Islet precursor cell (in vitro differentiated cells): ENCODE measurements at places on chromosomes 2 and 18.

- DNase-seq, result no peak
Measured at GRCh38 chr2:240780023-240780700, 39.9 kb downstream of the KIF1A start.

- no peak for DNase-seq
Measured at GRCh38 chr2:231138699-231139098, 13.9 kb upstream of the HTR2B start.

DNA sequence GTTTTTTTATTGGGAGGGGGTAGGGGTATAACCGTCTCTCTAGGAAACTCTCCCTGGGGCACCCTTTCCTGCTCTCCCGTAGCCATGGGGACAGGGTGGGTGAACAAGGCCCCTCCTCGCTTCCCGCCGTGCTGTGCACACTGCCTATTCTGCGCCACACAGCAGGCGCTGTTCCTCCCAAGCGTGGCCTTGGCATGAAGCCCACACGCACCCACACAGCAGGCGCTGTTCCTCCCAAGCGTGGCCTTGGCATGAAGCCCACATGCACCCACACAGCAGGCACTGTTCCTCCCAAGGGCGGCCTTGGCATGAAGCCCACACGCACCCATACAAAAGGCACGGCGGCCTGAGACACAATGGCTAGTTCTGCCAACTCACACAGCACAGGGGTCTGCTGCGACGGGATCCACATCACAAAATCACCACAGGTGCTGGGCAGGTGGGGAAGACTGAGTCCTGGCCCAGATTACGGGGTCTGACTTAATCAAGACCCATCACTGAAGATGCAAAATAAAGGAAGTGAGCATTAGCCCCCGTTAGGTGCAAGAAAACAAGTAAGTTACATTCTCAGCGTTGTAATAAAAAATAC, 46.6 kb upstream of the TPO start:
- DNase-seq, result no peak

DNA sequence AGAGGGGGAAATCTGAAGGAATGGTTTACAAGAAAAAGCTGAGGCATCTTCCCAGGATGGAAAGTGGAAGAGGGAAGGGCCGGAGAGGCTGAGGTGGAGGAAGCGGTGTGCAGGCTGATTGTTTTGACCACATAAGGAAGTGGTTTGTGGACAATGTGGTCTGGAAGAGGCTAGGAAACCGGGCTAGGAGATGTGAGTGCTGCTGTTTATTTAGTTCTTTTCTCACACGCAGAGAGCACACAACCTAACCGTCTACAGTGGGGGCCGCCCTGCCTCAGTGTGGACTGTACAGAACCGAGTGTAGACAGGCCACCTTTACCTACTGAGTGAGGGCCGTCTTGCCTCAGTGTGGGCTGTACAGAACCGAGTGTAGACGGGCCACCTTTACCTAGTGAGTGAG, 251.7 kb upstream of the PXDN start:
- DNase-seq, result peak; percentile 36

DNA sequence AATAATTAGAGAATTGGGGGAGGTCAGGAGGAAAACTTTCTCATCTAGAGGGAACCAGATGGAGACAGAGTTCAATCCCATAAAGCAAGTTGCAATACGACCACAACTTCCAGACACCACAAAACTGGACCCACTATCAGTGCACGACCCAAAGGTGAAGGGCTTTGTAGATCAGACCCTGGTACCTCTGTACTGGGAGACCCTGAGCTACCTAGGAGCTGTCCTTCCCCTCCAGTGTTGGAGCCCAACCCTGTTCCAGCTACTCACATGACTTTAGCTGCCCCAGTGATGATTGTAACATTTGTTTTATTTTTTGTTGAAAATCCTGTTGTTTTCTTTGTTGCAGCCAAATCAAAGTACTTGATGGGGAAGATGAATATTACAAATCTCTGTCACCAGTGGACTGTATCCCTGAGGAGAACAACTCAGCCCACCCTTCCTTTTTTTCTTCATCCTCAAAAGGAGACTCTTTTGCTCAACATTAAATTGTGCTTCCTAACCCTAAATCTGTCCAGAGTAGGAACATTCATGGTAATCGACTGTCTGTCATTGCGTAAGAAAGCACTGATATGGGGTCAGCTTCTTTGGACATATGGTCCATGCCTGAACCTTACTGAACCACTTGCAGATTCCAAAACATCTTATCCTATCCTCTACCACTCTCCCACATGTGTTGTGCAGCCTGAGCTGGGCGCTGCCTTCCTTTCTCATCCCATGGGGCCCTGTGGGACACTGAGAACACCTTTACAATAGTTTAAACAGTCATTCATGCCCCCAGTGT, 62.3 kb upstream of the SP5 start:
- no peak for DNase-seq

GRCh38 chr2:139790136-139790535, 1009.9 kb upstream of the NXPH2 start:
- DNase-seq, result no peak

DNA sequence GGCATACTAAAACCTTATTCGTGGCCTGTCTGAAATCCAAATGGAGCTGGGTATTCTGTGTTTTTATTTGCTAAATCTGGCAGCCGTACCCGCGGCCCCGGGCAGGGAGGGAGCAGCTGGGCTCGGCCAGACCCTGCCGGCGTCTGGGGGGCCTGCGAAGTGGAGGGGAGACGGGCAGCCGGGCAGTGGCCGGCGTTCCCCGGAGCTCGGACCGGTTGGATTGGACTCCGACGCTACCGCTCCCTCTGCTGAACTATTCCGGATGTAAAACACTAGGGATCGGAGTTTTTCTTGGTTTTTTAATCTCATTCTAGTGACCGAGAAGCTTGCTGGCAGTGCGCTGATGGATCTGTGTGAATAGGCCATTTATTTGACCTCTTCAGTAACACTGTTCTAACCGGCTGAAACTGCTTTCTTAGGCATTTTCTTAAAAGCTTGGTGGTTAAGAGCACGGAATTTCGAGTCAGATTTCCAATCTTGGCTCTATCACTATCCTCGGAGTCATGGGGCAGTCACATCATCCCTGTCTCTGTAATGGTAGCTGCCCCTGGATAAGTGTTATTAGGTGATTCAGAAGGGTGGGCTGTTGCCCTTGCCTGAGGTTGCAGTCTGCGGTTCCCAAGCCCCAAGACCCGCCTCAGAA, 694 bp downstream of the UNC50 start:
- DNase-seq, result no peak

DNA sequence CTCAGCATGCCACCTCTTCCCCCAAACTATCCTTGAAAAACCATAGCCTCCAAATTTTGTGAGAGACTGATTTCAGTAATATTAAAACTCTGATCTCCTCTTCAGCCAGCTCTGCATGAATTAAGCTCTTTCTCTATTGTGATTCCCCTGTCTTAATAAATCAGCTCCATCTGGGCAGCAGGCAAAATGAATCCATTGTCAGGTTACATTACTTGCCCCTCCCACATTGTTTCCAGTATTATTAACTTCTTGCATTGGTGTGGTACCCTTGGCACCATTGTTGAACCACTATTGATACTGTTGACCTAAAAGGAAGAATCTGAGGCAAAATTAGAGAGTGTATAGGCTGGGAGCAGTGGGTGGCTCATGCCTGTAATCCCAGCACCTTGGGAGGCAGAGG, 512.2 kb upstream of the VRK2 start:
- no peak for DNase-seq

DNA sequence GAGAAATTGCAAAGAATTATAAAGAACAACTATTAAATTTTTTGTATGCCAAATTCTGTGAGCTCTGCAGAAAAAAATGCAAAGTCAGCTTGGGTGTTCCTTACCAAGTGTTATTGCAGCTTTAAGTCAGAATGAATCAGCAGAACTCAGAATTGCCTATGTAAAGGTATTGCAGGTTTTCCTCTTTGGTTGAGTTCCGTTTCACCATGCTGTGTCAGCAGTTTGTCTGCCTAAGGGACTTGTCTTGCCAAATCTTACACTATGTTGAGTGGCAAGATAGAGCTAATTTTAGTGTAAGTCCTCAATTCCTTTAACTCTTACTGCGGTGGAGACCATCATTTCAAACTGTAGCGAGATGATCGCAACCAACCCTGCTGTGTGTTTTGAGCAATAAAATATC, 38.8 kb downstream of the ADAM23 start:
- no peak for DNase-seq
